Activated CD8-positive, alpha-beta memory T cell treated with anti-CD3 and anti-CD28 coated beads, Interleukin-2, amount 10 ng/mL, durations not matched to agents 7 days and 5 days (primary cell): ENCODE measurements at places on chromosomes 2 and 18. TPM values are rescaled to one million over a fixed set of nuclear protein-coding genes. Genes with fewer than 3 reads are reported as not detected.

- DNase-seq: no peak
- no peak overlapping the region for H3K27ac ChIP-seq
- H3K4me3 ChIP-seq: no peak overlapping the region
- H3K27me3 ChIP-seq: no peaks in the 10 kb centered on the region
Observed at GRCh38 chr18:41372046-41372665, 582.9 kb upstream of the PIK3C3 start.

DNA sequence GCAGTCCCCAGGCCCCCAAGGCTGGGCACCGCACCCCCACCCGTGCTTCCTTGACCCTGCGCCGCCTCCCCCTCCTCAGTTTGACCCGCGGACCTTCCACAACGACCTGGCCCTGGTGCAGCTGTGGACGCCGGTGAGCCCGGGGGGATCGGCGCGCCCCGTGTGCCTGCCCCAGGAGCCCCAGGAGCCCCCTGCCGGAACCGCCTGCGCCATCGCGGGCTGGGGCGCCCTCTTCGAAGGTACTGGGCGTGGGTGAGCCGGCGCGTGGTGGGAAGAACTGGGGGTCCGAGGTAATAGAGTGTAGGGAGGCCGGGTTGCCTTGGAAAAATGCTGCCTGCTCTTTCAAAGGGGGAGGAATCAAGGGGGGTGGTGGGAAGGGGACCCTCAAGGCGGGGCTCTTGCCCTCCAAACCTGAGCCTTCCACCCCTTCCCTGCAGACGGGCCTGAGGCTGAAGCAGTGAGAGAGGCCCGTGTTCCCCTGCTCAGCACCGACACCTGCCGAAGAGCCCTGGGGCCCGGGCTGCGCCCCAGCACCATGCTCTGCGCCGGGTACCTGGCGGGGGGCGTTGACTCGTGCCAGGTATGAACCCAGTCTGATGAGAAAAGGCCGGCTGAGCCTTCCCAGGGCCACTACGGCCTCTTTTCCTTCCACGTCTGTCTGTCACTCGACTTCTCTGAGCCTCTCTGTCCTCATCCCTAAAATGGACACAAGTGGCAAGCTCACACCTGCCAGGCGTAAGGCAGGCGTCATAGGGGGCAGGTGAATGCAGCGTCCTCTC lies 2.6 kb downstream of the PRSS56 start:
- no peaks in the 10 kb centered on the region for H3K36me3 ChIP-seq
- no peak overlapping the region for H3K27ac ChIP-seq
- peaks cover 2% of the 10 kb centered on the region for H3K4me1 ChIP-seq

DNA sequence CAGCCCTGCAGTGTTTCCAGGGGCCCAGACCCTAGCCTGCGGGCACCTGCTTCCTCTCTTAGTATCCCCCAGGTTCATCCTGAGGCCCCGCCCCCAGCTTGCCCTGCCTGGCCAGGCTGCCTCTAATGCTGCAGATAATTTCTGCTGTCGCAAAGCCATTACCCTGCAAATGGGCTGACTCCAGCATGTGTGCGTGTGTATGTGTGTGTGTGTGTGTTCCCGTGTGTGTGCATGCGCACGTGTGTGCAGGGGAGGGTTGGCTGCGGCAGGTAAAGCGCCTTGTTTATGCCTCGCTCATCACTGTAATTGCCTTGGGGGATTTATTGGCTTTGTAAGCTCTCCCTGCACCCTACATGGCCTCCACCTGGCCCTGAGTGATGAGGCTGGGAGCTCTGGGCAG lies 7.6 kb upstream of the PRSS56 start:
- no peak overlapping the region for H3K4me3 ChIP-seq
- no peaks in the 10 kb centered on the region for H3K36me3 ChIP-seq
- H3K4me1 ChIP-seq: no peaks in the 10 kb centered on the region
- H3K27me3 ChIP-seq: peaks cover 13% of the 10 kb centered on the region
- no peak overlapping the region for H3K27ac ChIP-seq

GRCh38 chr2:18645315-18645714 lies 55.9 kb upstream of the NT5C1B start:
- DNase-seq: no peak
- peaks cover 2% of the 10 kb centered on the region for H3K4me1 ChIP-seq
- H3K27me3 ChIP-seq: no peaks in the 10 kb centered on the region
- H3K27ac ChIP-seq: no peak overlapping the region
- no peaks in the 10 kb centered on the region for H3K36me3 ChIP-seq

DNA sequence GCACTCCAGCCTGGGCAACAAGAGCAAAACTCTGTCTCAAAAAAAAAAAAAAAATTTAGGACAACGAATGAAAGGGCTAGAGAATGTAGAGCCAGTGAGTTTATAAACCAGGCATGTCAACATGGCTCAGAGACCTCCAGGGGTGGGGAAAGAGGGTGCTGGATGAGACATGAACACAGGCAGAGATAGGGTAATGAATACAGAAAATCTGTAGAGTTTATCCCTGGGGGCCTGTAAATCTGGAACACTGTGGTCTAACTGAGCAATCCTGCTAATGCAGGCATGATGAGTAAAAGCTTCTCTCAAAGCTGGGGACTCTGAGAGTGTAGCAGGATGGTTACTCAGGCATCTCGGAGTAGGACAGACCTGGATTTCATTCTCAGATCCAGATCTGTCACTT lies 59.2 kb upstream of the IGFBP2 start:
- H3K4me1 ChIP-seq: peaks cover 1% of the 10 kb centered on the region
- H3K4me3 ChIP-seq: no peak overlapping the region
- no peak overlapping the region for H3K27ac ChIP-seq
- DNase-seq: no peak

DNA sequence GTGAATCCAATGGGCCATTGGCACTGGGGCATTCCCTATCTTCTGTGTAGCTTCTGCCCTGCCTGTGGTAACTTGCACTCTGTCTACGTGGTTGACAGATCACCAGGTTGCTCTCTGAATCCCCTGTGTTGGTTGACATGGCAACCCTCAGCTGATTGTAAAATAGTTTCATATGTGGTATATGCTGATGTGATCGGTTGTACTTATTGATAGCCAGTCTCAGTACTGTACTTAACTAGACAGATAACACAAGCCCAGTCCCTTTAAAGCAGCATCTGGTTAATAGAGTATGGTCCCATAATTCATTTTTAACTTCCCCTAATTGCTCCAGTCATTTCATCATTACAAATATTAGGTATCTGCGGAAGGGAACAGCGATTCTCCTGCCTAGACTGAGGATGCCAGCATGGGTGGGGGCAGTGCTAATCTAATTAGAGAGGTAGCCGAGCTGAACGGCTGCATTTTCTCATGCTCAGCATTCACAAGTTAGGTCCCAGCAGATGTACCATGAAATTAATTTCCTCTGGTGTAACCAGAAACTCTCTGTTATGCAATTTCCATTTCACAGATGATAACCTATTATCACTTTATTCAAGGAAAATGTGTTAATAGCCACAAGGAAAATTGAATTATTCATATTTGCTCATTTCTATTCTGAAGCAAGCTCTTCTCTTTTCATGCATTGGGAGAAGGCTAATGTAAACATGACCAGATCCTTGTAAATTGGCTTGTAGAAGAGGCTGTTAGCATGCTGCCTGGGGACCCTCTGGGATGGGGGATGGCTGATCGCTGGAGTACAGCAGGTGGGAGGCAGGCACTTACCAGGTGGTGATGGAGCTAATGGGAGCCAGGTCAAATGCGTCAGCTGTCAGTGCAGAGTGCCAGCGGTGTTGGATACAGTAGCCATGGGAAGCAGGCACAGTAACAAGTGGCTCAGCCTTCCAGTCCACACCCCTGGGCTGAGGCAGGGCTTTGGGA lies 608.3 kb downstream of the GALR1 start:
- no peak overlapping the region for H3K27ac ChIP-seq
- no peak overlapping the region for H3K4me3 ChIP-seq
- H3K36me3 ChIP-seq: no peaks in the 10 kb centered on the region
- no peak for DNase-seq

The HJURP gene
- total RNA-seq: 111 TPM

The IL36B gene
- not detected for total RNA-seq

DNA sequence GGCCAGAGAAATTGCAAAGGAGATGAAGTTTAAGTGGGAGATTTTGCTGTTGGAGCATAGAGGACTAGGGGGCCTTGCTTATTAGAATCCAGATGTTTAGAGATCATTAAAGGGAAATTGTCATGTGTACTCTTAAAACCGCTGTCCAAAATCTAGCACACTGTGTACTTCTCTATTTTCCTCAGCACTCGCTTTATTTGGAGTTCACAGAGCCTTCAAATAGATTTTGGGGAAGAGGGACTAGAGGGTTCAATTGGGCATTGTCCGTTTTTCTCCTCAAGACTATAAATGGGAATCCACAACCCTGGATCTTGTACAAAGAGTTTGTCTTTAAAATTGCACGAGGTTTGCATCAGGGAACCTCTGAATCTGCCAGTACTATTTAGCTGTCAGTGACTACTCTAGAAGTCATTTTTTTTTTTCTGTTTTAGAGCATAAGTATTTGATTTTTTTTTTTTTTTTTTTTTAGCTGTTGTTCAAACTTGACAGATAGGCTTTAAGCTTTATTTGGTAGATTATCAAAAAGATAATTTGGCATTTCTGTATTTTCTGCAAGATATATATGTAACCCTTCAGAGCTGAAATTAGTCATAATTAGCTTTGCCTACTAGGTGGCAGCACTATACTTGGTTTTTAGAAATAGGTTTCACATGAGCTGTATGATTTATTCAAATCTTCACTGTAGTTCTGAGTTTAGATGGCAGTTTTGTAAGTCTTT lies 14.2 kb downstream of the PMS1 start:
- H3K4me3 ChIP-seq: no peak overlapping the region
- peak overlapping the region; percentile 37 for H3K27ac ChIP-seq
- DNase-seq: no peak

DNA sequence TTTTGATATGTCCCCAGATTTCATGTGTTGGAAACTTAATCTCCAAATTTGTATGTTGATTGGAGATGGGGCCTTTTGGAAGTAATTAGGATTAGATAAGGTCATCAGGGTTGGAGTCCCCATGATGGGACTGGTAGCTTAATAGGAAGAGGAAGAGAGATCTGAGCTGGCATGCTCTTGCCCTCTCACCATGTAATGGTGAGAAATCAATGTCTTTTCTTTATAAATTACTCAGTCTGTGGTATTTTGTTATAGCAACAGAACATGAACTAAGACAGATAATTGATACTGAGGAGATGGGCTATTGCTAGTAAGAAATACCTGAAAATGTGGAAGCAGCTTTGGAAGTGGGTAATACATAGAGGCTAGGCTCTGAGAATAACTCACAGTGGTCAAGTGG lies 48.0 kb downstream of the CDC42EP3 start:
- peak overlapping the region; percentile 88 for H3K27ac ChIP-seq
- H3K4me3 ChIP-seq: peak overlapping the region; percentile 49
- no peaks in the 10 kb centered on the region for H3K27me3 ChIP-seq
- H3K4me1 ChIP-seq: peaks cover 58% of the 10 kb centered on the region

The MC5R gene
- 0.12 TPM for total RNA-seq

The CXCR4 gene
- total RNA-seq: 160 TPM

GRCh38 chr2:67341336-67341735 lies 55.8 kb upstream of the ETAA1 start:
- H3K4me1 ChIP-seq: no peaks in the 10 kb centered on the region
- no peak for DNase-seq
- no peak overlapping the region for H3K27ac ChIP-seq
- H3K4me3 ChIP-seq: no peak overlapping the region

The SDC1 gene
- total RNA-seq: 0.42 TPM

The GKN2 gene
- not detected for total RNA-seq

The SNORC gene
- 1.8 TPM for total RNA-seq

The SLC16A14 gene
- 0.47 TPM for total RNA-seq

DNA sequence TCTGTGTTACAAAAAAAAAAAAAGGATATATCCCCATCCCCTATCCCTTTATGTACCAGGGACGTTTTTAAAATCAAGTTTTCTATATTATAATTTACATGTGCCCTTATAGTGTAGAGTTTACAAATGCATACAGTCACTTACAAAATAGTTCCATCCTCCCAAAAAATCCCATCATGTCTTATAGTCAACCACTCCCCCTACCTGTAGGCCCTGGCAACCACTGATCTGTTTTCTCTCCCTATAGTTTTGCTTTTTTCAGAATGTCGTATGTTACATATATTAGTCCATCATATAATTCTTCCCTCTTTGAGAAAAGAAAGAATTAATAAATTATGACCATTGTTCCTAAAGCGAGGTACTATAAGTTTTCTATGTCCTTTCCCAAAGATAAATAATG lies 17.8 kb downstream of the CFAP210 start:
- H3K27ac ChIP-seq: no peak overlapping the region
- H3K4me3 ChIP-seq: no peak overlapping the region
- no peaks in the 10 kb centered on the region for H3K27me3 ChIP-seq
- H3K36me3 ChIP-seq: peaks cover 7% of the 10 kb centered on the region
- no peaks in the 10 kb centered on the region for H3K4me1 ChIP-seq
